ENCODE measurements at places on chromosomes 7 and 10.
A peak's percentile ranks its signal among the peaks of the same experiment; 100 is the strongest.

- peak; percentile 11 for DNase-seq
These were observed 92.7 kb upstream of the GDF10 start for GRCh38 chr10:47207281-47207615.

DNA sequence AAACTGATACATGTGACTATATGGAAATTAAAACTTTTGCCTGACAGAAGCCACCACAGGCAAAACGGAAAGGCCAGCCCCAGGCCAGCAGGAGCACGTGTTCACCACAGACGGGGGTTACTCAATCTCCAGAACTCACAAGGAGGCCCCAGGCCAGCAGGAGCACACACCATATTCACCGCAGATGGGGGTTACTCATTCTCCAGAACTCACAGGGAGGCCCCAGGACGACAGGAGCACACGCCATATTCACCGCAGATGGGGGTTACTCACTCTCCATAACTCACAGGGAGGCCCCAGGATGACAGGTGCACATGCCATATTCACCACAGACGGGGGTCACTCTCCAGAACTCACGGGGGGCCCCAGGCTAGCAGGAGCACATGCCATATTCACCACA, 61.5 kb downstream of the NKX6-2 start:
- no peak for DNase-seq

- no peak for DNase-seq
These were observed 99.7 kb upstream of the NOBOX start for GRCh38 chr7:144503215-144503614.

DNA sequence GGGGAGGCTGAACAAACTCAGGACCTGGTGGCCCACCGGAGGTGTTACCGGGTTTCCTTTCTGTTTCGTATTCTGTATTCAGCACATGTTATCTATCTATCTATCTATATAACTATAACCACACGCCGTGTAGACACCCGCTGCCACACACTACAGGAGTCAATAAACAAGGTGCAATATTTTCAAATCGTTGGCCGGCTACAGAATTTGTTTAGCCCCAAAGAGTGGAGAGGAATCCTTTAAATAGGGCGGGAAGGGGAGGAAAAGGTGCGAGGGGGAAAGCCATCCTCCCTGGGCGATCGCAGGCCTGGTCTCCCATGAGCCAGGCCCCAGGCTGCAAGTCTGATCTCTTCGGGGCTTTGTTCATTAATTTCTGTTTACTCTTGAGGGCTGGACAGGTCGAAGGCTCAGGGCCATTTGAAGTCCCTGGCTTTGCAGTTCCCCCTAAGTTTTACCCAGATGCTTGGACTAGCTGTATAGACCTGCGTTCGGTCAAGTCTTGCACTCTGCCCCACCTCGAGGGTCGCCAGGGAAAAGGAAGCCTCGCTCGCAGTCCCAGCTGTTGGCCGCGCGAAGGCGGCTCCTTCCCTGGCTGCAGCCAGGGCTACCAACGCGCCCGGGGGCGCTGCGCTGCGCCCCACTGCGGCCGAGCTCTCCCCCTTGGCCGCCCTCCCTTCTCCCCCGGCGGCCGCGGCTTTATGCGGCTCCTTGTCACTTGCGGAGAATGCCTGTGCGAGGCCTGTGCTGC, 3.8 kb downstream of the NKX2-3 start:
- DNase-seq = no peak

DNA sequence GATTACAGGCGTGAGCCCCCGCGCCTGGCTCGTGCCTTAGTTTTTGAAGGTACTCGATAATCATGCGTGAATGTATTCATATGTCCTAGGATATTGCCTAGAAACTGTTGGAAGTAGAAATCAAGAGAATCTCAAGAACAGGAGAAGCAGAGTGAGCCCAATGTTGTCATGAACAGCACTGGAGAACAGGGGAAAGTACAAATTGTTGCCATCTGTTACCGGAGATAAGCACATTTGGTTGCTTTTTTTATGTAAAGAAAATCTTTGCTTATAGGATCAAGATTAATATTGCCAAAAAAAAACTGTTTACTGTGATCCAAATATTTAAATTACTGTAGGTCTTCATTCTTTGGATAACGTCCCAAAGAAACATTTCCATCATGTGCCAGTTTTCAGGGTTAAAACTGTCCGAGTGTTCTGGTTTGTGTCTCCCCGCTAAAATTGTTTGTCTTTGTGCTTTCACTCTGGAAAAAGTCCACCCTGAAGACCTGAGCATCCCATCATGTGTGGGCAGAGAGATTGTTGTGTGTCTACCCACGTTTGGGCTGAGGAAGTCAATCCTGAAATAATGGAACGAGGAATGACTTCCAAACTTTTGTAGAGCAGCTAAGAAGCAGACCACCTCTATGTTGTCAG, 95.7 kb upstream of the CELF2 start:
- DNase-seq = no peak

- no peak for DNase-seq
These were observed 11.5 kb upstream of the GALNT11 start for GRCh38 chr7:152013974-152014373.

- DNase-seq = no peak
These were observed 63.1 kb upstream of the NKX6-2 start for GRCh38 chr10:132848951-132849545.

DNA sequence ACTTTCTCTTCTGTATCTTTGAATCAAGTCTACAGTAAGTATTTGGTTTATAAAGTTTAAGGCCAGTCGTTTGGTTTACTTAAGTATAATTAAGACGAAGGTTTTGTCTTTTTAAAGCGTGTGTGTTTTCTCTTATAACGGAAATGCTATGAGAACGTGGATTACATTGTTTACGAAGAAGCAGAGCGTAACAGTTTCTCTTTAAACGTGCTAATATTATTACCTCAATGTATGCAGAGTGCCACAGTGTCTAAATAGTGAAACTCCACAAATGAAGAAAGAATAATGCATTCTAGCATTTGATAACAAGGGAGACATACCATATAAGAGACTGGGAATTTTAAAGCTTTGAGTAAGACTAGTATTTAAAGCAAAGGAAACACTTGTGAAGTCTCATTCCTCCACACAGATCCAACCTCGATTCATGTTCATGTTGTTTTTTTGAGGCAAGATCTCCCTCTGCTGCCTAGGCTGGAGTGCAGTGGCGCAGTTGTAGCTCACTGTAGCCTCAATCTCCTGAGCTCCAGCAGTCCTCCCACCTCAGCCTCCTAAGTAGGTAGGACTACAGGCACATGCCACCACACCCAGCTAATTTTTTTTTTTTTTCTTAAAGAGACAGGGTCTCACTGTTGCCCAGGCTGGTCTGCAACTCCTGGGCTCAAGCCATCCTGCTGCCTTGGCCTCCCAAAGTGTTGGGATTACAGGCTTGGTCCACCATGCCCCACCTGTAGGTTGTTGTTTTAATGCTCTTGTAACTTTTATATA, 75.1 kb downstream of the ANKRD61 start:
- peak; percentile 56 for DNase-seq

- no peak for DNase-seq
These were observed 34.9 kb downstream of the BAIAP2L1 start for GRCh38 chr7:98365863-98366561.

DNA sequence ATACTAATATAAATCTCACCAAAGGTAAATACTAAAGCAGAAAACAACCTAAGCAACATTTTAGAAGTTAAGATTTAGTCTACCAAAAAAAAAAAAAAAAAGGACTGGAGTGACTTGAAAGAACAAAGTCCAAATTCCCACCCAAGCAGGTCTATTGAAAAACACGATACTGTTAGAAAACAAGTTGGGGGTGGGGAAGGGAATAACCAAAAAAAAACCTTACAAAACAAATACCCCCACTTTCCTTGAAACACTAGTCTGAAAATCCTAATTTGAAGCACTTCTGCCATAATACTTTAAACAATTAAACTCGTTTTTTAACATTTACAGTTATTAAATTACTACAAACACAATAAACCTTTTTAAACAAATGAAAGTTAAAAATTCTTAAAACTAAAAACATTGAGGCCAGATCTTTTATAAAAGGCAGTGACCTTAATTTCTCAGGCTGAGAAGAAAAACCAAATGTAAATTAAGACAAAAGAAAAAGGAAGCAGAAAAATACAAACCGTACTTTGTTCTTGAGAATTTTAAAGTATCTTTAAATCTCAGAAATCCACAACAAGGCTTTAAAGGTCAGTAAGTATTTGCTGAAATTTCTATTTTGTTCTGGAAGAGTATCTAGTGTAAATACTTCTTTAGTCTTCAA, 135.1 kb downstream of the NRBF2 start:
- no peak for DNase-seq

All from CD4-positive, alpha-beta T cell treated with Interleukin-4 for 4 hours (primary cell).